ENCODE measurements at places on chromosomes 7 and 10.

DNA sequence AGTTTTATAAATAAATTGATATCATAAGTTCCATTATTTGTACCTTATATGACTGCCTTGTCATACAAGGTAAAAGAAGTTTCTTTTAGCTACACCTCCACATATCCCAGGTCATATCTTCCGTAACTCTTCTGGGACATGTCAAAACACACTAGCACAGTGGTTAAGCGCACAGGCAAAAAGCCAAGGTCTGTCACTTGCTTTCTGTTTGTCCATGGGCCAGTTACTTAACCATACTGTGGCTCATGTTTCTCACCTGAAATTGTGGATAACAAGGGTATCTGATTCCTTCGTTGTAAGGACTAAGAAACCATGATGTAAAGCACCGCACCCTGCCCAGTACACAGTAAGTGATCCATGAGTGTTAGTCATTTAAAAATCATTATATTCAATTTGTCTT, 56.2 kb downstream of the SEMA3D start:
- DNase-seq = no peak

- no peak for DNase-seq
Measured at GRCh38 chr7:148492157-148492860, 98.3 kb upstream of the C7orf33 start.

- DNase-seq = no peak
Measured at GRCh38 chr10:121519901-121520493, 78.2 kb downstream of the FGFR2 start.

DNA sequence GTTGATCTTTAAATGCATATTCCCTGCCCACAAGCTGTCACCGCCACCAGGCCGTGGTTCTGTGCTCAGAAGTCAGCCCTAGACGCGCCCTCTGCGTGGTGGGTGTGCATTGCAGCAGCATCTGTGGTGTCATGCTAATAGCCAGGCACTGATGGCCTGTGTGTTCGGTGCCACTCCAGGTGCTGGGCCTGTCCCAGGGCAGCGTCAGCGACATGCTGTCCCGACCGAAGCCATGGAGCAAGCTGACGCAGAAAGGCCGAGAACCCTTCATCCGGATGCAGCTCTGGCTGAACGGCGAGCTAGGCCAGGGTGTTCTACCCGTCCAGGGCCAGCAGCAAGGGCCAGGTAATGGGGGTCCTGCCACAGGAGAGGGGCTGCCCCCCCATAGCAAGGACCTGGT, 82.5 kb upstream of the SH2B2 start:
- DNase-seq = no peak

- DNase-seq = no peak
Measured at GRCh38 chr10:9762966-9763656, 1254.6 kb upstream of the CELF2 start.

DNA sequence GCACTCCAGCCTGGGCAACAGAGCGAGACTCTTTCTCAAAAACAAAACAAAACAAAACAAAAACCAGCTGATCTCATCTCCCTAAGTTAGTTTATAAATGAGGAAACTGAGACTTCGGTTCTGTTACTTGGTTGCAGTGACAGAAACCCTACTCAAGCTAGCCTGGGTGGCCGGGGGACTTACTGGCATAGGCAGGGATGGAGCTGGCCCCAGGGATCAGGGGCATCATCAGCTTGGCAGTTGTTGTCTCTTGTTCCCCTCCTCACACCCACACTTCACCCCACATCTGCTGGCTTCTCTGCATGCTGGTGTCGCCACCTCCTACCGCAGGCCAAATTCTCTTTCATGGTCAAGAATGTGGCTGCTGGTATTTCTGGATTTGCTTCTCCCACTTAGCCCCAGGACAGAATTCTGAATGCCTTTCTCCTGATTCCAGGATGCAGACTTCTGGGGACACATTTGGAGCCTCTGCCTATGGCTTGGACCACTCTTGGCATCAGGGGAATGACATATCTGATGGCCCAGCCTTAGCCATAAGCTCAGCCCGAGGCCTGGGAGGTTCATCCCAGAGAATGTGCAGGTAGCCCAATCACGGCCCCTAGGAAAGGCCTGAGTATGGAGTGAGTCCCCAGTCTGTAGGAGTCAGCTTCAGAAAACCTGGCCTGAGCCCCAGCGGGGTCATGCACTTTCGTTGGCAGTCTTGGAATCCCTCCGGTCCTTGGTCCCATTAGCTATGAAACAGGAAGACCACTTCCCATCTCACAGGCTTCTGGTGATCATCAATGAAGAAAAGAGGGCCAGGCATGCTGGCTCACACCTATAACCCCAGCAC, 41.6 kb upstream of the CTBP2 start:
- no peak for DNase-seq

DNA sequence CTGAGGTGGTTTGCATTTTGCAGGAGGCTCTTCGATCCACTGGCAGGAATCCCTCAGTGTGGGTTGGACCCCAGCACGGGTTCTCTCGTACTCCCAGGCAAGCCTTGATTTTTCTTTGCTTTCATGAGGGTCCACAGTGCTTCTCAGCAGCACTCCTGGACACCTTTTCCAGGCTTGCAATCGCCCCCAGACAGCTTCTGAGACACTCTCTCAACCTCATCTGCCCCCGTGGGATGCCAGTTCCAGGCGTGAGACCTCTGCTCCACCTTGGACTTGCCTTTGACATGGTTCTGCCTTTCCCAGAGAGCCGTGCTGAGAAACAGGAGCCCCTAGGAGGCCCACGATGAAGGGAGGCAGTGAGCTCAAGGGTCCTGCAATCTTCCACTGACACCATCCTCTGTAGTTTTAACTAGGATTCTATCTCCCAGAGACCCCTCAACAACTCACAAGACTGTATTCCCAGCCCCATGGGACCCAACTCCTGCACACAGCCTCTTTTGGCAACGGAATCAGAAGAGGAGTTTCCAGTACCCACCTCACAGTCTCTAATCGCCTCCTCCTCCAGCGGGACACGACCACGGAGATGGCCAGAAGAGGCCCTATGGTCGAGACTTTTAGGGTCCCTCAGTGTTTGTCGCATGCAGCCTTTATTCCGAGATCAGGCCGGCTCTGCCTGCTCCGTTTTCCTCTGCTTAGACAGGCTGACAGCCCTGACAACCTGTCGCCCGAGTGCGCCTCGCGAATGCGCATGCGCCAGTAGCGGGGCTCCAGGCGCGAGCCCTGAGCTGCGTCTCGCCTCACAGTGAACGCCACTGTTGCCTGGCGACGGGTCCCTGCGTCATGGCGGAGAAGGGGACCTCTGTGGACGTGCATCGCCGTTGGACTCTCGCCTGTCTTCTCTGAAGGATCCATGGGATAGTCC, 26.0 kb upstream of the ZNF273 start:
- peak; percentile 13 for DNase-seq

GRCh38 chr7:46145412-46145811, 224.3 kb upstream of the IGFBP3 start:
- DNase-seq = no peak

- no peak for DNase-seq
Measured at GRCh38 chr10:98832738-98833137, 386.0 kb upstream of the HPS1 start.

DNA sequence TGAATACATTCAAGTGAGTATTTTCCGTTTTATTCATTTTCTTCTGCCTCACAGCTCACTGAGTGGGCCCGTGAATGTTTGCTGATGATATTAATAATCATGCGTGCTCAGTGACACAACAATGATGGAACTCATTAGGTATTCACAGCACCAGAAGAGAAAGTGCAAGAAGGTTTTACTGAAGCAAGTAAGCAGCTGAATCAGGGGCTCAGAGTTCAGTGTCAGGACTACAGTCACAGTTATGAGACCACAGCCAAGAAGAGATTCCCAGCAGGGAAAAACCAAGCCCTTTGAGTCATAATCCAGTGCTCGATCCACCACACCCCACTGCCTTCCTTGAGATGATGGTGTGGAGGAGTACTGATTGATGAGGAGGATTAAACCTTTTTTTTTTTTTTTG, 247.4 kb downstream of the KIAA1217 start:
- no peak for DNase-seq

DNA sequence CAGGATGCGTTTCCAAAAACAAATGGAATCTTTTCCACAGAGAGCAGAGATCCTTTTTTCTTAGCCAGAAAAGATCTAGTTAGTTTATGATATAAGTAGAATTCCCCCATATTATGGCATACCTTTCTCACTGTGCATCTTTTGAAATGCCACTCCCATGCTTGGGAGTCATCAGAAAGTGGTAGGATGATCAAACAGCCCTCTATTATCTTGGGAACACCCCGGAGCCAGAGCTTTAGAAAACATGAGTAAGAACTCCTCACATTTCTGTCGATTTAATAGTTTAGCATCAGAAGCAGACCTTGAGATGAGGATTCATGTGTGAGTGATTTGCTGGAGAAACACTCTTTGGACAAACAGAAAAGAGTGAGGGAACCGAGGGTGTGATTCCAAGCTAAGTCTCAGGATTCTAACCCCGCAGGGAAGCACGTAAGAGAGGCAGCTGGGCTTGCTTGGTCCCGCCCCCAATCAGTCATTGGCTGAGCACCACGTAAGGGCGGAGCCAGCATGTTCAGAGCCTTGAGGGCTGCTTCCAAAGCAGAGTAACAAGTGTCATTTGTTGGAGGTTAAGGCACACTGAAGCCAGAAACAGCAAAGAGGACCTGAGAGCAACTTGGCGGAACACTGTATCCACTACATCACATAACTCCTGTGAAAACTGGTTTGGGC, 43.7 kb upstream of the NXPH1 start:
- no peak for DNase-seq

- DNase-seq = no peak
Measured at GRCh38 chr7:113959910-113960309, 41.1 kb upstream of the PPP1R3A start.

GRCh38 chr10:118926441-118926840, 103.1 kb upstream of the NANOS1 start:
- no peak for DNase-seq

DNA sequence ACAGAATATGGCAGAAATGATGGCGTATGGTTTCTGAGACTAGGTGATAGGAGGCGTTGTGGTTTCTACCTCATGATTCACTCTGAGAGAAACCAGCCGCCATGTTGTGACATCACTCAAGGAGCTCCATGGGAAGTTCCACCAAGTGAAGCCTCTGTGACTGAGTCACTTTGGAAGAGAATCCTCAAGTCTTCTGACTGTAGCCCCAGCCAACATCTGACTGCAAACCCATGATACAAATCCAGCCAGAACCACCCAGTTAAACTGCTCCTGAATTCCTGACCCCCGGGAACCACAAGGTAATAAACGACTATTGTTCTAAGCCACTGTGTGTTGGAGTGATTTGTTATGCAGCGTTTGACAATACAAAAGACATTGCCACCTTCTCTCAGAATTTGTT, 91.1 kb upstream of the CARD11 start:
- DNase-seq = no peak

DNA sequence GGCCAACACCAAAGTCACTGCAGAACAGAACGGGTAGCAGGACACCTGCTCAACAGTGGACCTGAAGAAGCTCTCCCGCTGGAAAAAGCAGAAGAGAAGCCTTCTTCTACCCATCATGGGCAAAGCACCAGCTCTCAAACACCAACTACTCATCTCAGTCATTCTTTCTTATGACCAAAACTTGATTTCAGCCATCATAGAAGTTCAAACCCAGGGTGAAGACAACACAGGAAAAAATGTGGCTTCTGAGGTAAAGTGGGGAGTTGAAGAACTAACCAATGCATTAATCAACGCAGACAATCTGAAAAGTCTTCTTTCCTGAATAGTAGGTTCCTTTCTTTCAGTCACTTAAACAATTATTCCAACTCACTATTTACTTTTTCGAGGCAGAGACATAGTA, 83.3 kb downstream of the ELMO1 start:
- DNase-seq = no peak

DNA sequence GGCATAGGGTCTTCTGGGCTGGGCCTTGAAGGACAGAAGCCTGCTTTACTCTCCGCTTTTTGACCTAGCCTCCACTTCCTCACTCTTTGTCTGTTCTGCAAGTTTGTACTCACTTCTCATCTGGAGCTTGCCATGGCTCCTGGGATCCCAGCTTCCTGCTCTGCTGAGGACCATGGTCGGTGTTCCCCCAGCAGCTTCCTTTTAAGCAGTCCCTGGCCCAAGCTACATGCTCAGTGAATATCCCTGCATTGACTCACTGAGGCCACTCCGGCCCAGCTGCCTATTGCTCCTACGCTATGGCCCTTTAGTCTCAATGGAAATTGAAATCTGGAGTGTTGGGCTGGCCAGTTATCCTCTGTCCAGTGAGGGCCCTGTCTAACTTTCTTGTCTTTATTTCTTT, 427.7 kb downstream of the RPS24 start:
- DNase-seq = no peak

DNA sequence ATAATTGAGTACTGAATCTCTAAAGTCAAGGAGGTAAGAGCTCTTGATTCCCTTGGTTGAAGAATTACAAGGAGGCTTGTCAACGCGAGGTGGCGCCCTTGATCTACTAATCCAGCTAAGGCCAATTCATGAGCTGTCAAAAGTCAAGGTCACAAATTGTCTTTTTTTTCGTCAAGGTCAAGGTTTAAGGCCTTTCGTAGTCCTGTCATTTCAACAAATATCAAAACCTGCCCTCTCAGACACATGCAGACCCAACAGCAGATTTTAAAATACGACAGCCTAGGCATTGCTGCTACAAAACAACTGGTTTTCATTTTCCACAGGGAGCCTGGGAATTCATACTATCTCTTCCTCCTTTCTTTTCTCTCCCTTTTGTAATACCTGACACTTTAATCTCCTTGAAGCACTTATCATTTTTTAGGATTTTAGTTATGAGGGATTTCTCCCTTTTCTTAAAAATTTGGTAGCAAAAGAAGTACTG, 3.6 kb downstream of the HOXA13 start:
- peak; percentile 66 for DNase-seq

DNA sequence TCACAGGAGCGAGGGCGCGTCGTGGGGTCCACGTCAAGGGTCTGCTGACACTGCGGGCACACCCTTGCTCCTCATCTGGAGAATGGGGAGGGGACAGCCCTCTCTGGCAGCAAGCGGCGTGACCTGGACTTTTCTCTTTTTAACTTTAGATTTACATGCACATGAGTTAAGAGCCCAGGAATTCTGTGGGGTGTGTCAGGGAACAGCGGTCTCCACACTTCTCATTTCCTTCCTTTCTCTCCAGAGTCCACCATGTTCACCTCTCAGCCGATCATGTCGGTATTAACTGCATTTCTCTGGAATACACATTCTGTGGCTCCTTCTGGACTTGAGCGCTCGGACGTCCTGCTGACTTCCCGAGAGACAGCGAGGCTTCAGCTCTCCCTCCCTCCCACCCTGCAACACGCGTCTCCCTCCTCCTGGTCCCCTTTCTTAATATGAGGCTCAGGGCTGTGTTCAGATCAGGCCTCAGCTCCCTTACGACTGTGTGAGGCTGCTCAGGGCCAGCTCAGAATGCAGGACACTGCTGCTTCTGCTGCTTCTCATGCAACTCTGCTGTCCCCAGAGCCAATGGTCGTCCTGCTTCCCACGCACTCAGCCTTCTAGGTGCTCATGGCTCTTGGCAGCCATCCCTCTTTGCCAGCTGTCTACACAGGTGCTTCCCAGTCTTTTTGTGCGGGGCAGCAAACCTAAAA, 261.3 kb downstream of the ELFN1 start:
- DNase-seq = no peak

Data from NCI-H1694 treated with DMSO at 0.1 percent for 48 hours (cell line).